Stimulated activated naive B cell treated with anti-CD40 and anti-IgM and Interleukin-4, amounts not matched to agents 10 μg/mL and 1 μg/mL and 100 μg/mL, for 72 hours (primary cell): ENCODE measurements at places on chromosomes 4 and X.

- no peak for DNase-seq
These were observed 118.8 kb downstream of the GABRA2 start for GRCh38 chr4:46270986-46271596.

DNA sequence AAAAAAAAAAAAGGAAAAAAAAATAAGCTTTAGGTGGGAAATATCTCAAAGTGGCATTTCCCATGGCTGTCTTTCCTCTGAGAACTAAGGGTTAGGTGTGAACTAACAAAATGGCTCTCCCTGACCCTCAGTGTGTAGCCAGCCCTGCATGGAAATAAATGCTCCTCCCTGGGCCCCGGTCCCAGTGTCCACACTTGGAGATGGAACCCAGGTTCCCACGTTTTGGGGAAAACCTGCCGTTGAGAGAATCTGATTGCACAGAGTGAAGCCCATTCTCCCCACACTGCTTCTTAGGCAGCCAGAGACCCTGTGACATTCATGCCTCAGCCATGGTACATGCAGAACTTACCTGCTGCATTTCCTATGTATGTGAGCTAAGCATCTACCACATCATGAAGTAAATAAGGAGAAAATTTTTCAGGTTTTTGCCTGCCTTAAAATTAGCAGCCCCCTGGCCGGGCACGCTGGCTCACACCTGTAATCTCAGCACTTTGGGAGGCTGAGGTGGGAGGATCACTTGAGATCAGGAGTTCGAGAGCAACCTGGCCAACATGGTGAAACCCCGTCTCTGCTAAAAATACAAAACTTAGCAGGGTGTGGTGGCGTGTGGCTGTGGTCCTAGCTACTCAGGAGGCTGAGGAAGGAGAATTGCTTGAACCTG, 34.5 kb downstream of the HTT-AS start:
- DNase-seq = no peak

- DNase-seq = no peak
These were observed 20.3 kb downstream of the DNAAF6 start for GRCh38 chrX:107226757-107227156.

DNA sequence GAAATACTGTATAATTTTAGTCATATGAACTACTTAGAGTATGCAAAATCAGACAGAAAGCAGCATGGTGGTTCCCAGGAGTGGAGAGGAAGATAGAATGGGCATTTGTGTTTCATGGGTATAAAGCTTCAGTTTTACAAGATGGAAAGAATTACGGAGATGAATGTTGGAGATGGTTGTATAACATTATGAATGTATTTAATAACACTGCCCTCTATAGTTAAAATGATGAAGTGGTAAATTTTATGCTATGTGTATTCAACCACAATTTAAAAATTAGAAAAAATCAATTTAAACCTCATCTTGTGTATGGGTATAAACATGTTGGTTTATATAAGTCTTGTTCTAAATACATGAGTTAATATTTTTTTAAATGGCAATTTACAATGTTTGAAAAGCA, 521.1 kb downstream of the FSTL5 start:
- no peak for DNase-seq

DNA sequence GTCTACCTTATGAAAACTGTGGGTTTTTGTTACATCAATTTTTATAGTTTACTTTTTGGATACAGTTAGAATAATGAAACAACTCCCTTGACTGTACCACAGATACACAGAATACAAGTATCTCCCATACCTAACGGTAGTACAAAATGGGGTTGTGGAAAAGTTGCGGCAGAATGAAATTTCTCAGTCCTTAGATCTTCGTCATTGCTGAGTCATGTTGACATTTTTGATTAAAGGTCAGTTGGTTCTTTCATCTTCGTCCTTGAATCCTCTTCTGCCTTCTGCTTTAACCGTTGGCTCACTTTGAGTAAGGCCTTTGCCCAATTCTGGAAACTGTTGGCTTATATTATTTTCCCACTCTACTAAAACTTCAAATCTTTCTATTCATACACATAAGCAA, 75.6 kb downstream of the TRIML1 start:
- no peak for DNase-seq

- DNase-seq = no peak
These were observed 102.3 kb downstream of the AGTR2 start for GRCh38 chrX:116272861-116273260.
